ENCODE measurements at places on chromosomes 3 and 15. TPM values are rescaled to one million over a fixed set of nuclear protein-coding genes. Genes with fewer than 3 reads are reported as not detected.
A peak's percentile ranks its signal among the peaks of the same experiment; 100 is the strongest.

UPK1B gene
- total RNA-seq: not detected

- peak overlapping the region; percentile 83 for H3K4me3 ChIP-seq
- peaks cover 29% of the 10 kb centered on the region for H3K4me1 ChIP-seq
- no peak overlapping the region for H3K27ac ChIP-seq
- no peaks in the 10 kb centered on the region for H3K36me3 ChIP-seq
Observed at GRCh38 chr3:56800130-56800831, 1.5 kb downstream of the ARHGEF3 start.

DNA sequence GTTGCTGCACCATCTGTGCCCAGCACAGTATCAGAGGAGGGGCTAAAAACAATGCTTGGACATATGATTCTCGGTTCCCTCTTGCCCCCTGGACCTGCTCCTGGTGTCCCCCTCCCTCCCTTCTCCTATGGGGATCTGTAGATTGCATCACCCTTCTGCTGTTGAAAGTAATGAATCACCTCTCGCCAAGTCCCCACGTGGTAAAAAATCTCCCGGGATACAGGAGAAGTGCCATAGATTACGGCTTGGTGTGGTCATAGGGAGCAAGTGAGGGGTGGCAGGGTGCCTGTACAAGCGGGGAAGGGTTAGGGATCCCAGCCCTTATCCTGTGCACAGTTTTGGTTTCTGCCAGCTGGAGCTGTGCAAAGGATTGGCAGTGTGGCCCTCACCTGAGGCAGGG lies 37.7 kb downstream of the AMOTL2 start:
- no peak overlapping the region for H3K4me3 ChIP-seq
- no peak overlapping the region for H3K27ac ChIP-seq

- DNase-seq: no peak
- no peak overlapping the region for H3K4me3 ChIP-seq
- no peaks in the 10 kb centered on the region for H3K4me1 ChIP-seq
- H3K36me3 ChIP-seq: peaks cover 4% of the 10 kb centered on the region
- no peak overlapping the region for H3K27ac ChIP-seq
Observed at GRCh38 chr15:79778378-79778990, 118.3 kb downstream of the MTHFS start.

SEMA3G gene
- total RNA-seq: 5.2 TPM

GRCh38 chr15:89301304-89302089 lies 33.1 kb downstream of the POLG start:
- no peak overlapping the region for H3K27ac ChIP-seq
- H3K4me3 ChIP-seq: no peak overlapping the region
- H3K27me3 ChIP-seq: no peaks in the 10 kb centered on the region
- H3K4me1 ChIP-seq: no peaks in the 10 kb centered on the region

INKA1 gene
- total RNA-seq: 17.3 TPM

- H3K4me1 ChIP-seq: peaks cover 14% of the 10 kb centered on the region
- H3K4me3 ChIP-seq: no peak overlapping the region
- H3K27me3 ChIP-seq: no peaks in the 10 kb centered on the region
- no peaks in the 10 kb centered on the region for H3K36me3 ChIP-seq
- H3K27ac ChIP-seq: no peak overlapping the region
Observed at GRCh38 chr3:16936233-16936632, 51.5 kb downstream of the PLCL2 start.

DNA sequence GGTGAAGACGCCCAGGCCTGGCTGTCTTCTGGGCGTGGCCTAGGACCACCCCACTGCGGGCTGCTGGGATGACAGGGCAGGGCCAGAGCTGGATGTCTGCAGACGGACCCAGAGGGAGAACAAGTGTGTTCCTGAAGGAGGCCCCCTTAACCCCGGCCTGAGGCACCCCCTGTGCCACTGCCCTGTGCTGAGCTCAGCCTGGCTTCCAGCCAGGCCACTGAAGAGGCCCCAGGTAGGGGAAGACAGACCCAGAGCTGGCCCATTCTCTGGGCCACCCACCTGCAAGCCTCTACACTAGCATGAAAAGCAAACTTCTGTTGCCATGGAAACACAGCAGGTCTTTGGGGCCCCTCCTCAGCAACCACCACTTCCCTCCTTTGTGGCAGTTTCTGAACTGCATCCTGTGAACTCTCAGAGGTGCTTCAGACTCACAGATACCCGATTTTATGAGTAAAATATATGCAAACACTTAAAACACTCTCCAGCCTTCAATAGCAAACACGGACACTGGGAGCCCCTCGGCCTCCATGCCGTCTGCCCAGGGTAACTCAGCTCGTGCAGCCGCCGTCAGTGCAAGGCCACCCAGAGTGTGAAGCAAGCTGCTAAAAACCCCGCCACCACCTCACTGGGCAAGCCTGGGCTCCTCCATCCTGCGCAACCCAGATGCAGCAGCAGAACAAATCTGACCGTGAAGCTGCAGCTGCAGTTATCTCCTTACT lies 42.5 kb downstream of the CMTM6 start:
- peak overlapping the region; percentile 9 for H3K27ac ChIP-seq
- H3K4me1 ChIP-seq: peaks cover 20% of the 10 kb centered on the region
- H3K4me3 ChIP-seq: peak overlapping the region; percentile 51
- peaks cover 4% of the 10 kb centered on the region for H3K36me3 ChIP-seq
